ENCODE measurements at places on chromosomes 6 and 20.

DNA sequence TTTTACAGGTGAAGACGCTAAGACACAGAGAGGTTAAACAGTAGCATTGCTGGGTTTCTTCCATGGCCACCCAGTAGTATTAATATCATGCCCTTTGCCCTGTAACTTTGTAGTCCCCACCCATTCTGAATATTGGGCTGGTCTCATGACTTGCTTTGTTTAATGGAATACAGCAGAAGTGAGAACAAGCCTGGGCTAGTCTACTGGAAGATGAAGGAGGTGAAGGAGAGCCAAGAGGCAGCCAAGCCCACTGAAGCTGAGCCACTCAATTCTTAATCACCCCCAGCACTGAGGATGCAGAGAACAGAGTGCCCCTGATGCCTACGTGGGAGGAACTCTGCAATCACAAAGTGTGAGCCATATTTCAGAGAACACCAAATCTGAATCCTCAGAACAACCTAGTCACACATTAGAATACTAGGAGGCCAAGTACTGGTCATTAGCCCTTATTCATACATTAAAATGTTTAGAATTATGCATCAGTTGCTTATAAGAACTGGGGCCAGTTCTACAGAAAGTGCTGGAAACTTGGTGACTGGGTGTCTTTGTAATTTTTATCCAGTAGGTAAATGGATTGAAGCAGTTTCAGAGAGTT is 270.1 kb upstream of the PRND start:
- no peaks in the 10 kb centered on the region for H3K27me3 ChIP-seq
- no peak for DNase-seq
- H3K36me3 ChIP-seq = no peaks in the 10 kb centered on the region

DNA sequence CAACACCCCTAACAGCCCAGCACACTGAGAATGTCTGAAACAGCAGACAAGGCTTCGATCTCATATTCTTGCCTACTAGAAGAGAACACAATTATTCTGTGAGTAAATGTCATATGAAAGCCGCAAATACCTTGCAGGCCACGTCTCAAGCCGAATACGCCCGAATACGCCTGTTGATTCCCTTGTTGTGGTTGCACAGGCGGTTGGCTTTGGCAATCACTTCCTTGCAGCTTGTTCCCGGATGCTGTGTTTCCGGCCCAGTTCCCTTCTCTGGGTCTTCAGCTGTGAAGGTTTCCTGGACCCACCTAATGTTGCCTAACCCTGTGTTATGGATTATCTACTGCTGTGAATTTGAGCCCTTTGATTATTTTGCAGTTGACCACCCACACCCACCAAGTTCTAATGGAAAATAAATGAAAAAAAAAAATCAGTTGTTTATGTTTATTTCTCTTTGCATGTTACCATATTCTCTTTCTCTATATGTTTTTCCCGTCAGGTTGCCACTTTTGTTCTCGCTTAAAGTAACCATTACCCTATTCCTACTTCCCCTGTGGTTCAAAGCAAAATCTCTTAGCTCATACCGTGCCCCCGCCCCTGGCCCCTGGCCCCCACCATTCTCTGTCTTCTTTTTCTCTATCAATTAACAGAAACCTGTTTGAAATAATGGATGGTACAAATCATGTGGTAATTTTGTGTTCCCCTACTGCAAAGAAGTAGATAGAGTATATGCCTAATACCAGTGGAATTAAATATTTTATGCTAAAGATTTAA is 172.4 kb downstream of the ADGB start:
- H3K27me3 ChIP-seq = no peaks in the 10 kb centered on the region
- H3K4me3 ChIP-seq = peak overlapping the region; percentile 32
- no peaks in the 10 kb centered on the region for H3K36me3 ChIP-seq
- peak; percentile 62 for DNase-seq

DNA sequence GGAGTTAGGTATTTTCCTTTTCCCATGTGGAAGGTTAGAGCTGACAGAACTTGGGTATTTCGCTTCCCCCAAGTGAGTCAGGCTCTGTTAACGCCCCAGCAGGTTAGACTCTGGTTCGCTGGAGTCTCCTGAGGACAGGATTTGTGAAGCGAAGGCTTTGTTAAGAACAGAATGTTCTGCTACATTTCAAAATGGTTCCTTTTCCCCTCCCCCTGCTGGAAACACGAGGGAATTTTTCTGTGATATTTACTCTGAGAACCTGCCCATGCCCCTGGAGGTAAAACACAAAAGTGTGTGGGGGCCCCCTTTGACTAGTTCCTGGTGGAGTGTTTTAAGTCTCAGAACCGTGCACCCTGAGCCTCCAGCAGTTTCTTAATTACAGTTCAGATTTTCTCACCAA is 731.4 kb upstream of the CITED2 start:
- H3K27me3 ChIP-seq = no peaks in the 10 kb centered on the region
- no peak for DNase-seq
- H3K36me3 ChIP-seq = no peaks in the 10 kb centered on the region
- H3K4me3 ChIP-seq = no peak overlapping the region
- peaks cover 25% of the 10 kb centered on the region for H3K4me1 ChIP-seq

DNA sequence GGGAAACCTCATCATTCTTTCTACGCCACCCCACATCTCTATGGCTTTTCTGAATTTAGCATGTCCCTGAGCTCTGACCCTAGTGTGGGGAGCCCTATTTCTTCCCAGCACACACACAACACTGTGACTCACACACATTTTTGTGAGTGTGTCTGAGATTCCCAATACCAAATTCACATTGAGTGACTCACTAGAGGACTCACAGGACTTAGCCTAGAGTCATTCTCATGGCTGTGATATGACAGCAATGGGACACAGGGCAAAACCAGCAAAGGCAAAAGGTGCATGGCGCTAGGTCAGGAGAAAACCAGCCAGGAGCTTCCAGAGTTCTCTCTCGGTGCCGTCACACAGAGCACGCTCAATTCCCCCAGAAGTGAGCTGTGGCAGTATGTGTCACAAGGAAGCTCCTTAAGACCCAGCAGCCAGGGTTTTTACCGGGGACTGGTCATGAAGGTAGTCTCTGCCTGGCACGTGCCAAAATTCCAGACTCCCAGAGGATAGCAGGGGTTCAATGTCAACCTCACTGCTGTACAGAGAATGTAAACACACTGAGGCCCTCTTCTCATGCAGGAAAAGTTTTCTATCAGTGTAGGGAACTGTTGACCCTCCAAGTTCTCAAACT is 6.2 kb downstream of the CSTL1 start:
- no peaks in the 10 kb centered on the region for H3K4me1 ChIP-seq
- DNase-seq = no peak
- H3K27me3 ChIP-seq = no peaks in the 10 kb centered on the region
- H3K36me3 ChIP-seq = no peaks in the 10 kb centered on the region
- no peak overlapping the region for H3K27ac ChIP-seq

Measured in left ventricle myocardium inferior (tissue), 1 donor.